T follicular helper cell (primary cell): ENCODE measurements at places on chromosomes 11 and 22.

DNA sequence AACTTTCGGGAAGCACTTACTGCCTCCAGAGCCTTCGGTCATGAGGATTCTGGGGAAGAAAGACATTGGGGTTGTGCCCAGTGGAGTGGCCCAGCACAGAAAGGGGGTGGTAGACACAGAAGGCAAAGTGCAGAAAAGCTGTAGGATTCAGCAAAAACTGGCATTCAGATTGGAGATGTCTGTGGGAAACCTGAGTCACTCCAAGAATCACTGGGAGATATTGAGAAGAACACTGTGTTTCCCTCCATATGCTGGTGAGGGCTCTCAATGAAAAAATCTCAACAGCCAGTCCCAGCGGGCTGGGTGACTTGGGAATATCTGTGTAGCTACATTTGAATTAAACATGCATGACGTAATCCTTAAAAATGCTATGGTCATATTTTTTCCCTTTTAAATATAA lies 61.2 kb upstream of the RCN1 start:
- DNase-seq = no peak

DNA sequence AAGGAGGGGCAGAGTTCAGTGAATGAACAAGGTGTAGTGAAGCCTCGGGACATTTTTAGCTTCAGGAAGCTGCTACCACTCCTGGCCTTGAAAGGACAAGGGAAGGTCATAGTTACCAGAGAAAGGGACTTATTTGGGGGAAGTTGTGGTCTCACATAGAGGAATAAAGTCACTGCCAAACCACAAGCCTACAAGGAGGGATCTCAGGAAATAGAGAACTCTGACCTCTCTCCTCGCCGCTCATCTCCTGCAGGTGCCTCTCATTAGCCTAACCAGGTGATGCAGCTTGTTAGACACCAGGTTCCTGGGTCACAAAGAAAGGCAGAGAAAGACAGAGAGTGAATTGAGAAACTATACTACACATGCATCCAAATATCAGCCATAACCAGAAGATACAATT lies 14.3 kb upstream of the TOLLIP start:
- no peak for DNase-seq

- DNase-seq = no peak
Observed at GRCh38 chr11:14095882-14096281, 133.4 kb downstream of the SPON1 start.

GRCh38 chr22:40190501-40190900 lies 12.8 kb downstream of the TNRC6B start:
- no peak for DNase-seq

DNA sequence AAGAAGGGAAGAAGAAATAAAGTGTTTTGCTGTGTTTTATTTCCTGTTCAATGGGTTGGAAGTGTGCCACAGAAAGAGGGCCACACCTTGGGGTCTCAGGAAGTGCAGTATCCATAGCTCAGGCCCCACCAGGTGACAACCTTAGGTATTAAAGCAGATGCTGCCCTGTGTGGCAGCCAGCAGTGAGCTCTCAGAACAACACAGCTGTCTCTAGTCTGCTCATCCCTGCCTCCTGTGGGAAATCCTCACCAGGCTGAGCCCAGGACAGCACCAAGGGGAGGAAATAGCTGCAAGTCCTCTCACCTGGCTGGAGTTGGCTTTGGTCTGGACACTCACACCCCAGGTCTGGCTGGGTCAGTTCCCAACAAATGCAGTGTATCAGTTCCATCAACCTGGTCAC lies 25.1 kb downstream of the ARL14EP start:
- DNase-seq = no peak

GRCh38 chr11:48049036-48049435 lies 68.7 kb downstream of the PTPRJ start:
- no peak for DNase-seq

DNA sequence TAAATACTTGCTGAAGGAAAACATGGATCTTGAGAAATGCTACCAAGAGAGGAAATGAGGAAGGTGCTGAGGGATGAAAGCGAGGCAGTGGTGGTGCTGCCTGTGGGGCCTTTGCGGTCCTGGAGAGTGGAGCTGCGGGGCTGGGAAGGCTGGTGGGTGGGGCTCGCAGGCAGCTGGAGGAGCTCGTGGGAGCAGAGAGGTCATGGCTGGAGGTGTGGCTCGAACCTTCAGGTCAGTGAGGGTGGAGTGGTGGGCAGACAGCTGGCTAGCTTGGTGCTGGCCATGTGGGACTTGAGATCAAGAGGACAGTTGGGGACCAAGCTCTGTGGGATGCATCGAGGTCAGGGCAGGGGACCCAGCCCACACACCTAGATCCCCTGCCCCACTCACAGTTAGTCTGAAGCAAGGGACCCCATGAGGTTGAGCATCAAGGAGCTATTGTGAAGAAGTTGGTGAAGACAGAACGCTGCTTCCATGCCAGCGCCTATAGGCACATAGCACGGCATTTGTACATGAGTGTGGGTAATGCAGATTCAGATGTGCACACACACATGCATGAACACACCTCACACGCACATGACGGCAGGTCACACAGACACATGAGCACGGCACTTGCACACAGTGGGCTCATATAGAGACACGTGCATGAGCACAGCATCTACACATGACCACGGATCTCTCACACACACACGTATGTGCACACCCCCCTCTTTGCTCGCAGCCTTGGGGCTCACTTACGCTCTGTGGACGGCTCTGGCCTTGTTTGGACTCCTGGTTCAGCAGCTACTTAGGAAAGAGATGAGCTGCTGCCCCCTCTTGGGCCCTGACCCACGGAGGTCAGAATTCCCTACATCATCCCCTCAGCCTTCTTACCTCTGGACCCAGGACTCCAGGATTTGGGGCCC lies 30.4 kb downstream of the SHANK3 start:
- DNase-seq = no peak

DNA sequence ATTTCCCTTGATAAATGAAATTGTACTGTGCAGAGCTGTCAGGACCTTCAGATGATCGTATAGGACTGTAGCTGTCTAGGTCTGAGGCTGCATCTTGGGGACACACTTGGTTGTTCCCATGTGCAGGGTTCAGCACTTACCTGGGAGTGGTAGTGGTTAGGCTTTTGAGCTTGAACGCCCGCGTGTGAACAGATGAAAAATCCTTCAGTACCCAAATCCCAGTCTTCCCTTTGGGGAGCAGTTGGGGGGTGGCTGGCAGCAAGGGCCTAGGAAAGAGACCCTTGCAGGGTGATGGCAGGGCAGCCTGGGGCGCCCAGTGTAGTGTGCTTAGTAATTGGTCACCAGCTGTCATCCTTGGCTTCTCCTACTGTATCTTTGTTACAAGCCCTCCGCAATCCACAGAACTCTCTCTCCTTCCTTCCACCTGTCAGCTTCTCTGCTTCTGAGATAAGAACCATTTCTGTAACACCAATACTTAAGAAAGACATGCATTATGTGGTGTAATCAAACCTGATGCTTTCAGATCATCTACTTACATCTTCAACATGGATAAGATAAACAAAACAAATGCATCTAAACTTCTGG lies 64.6 kb downstream of the MORC2 start:
- DNase-seq = no peak

GRCh38 chr11:109374441-109374840 lies 47.5 kb upstream of the C11orf87 start:
- no peak for DNase-seq

- DNase-seq = no peak
Observed at GRCh38 chr11:120660024-120660565, 148.5 kb downstream of the GRIK4 start.

DNA sequence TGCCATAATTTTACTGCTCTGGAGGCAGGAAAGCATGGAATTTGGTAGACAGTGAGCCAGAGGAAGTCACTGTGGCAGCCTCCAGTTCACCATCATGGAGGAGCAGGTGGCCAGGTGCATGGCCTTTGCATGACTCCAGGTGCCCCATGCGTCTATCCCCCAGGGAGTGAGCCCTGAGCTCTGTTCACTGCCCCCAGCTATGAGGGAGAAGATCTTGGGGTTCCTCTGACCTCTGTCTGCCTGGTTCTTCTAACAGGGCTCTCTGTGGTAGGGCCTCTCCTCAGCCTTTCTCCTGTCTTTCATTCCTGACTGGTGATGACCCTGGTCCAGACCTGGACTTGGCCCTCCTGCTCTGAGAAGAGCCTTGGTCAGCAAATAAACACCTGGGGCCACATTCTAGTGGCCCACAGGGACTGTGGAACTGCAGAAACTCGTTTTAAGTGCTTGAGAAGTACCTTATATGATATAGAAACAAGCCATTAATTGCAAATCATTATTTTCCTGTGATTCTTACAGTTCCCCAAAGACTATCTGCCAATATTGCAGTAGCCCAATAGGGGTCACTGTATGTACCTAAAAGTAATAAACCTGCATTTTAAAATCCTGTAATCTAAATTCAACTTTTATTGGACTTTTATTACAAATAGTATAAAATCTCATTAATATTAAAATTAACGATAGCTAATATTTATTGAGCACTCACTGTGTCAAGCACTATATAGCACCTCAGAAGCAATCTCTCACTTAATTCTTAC lies 120.0 kb upstream of the SYT13 start:
- DNase-seq = no peak
